ENCODE measurements at places on chromosomes 4 and X.

DNA sequence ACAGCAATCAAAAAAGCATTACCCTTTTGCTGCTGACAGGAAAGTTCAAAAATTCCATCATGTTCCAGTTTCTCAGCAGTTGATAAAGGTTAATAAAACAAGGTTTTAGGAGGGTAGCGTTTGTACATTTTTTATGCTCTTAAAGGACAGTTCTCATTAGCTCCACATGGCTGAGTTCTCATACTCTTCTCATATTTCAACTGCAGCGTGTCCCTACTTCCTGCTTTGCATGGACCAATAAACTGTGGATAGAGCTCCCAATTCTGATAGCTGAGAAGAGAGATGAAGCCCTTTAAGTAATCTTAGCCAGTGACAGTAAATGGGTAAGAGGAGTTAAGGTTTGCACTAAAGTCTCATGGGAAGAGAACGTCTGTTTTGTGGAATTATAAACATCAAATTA lies 53.5 kb downstream of the SPANXA2 start:
- no peaks in the 10 kb centered on the region for H3K4me1 ChIP-seq
- H3K27me3 ChIP-seq = no peaks in the 10 kb centered on the region
- H3K27ac ChIP-seq = no peak overlapping the region
- H3K4me3 ChIP-seq = no peak overlapping the region
- peak; percentile 49 for DNase-seq

DNA sequence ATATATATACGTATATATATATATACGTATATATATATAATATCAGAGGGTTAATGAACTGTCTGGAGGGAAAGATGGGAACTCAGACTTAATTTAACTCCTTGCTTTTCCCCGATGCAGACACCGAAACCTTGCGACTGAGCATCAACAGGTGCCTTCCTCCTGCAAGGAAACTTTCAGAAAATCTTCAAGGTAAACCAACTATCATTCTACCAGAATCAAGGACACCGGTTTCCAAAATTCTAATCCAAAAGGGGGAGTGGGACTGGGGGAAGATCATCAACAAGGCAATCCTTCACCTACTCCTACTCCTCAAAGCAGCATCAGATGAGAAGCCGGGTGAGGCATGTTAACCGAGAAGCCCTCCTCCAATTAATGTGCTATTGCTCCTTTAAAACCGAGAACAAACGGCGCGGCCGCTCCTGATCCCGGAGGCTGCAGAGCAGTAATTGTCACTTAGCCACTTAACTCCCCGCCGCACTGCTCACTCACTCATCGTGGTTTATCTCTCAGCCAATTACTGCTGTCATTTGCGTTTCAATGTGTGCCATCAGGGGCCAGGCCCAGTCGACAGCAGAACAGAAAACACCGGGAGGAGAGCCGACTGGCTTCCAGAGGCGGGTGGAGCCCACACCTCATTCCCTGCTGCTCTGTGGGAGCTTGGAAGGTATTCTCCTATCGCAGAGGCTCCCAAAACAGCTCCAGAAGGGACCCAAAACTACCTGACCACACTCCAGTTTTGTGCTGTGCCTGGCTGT lies 61.7 kb downstream of the MAML3 start:
- DNase-seq = peak; percentile 31
- peaks cover 20% of the 10 kb centered on the region for H3K4me1 ChIP-seq
- peak overlapping the region; percentile 17 for H3K4me3 ChIP-seq
- H3K27me3 ChIP-seq = no peaks in the 10 kb centered on the region
- H3K36me3 ChIP-seq = no peaks in the 10 kb centered on the region

DNA sequence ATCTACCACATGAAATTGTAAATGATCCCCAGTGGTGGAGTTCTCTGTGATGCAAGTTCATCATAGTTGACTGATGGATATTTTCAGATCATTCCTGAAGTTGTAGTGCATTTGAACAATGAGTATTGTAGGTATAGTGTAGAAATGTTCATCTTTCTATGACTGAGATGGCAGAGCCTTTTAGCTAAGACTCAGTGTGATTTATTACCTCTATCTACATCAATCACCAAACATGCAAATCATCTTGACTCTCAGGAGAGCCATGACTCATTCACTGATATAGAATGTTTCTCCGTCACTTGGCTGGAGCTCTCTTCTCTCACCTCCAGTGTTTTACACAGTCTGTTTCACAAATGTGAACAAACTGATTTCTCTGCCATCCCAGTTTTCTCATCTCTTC lies 392.6 kb downstream of the IL1RAPL1 start:
- no peak overlapping the region for H3K4me3 ChIP-seq
- H3K27me3 ChIP-seq = no peaks in the 10 kb centered on the region
- no peaks in the 10 kb centered on the region for H3K36me3 ChIP-seq
- no peak for DNase-seq

- H3K4me1 ChIP-seq = no peaks in the 10 kb centered on the region
- no peaks in the 10 kb centered on the region for H3K27me3 ChIP-seq
- H3K4me3 ChIP-seq = no peak overlapping the region
- no peak for DNase-seq
- H3K27ac ChIP-seq = no peak overlapping the region
These were observed 69.2 kb upstream of the PLS3 start for GRCh38 chrX:115491766-115492165.

- no peaks in the 10 kb centered on the region for H3K27me3 ChIP-seq
- DNase-seq = no peak
- H3K4me1 ChIP-seq = no peaks in the 10 kb centered on the region
- no peak overlapping the region for H3K4me3 ChIP-seq
These were observed 112.9 kb upstream of the TLL1 start for GRCh38 chr4:165760182-165760581.

DNA sequence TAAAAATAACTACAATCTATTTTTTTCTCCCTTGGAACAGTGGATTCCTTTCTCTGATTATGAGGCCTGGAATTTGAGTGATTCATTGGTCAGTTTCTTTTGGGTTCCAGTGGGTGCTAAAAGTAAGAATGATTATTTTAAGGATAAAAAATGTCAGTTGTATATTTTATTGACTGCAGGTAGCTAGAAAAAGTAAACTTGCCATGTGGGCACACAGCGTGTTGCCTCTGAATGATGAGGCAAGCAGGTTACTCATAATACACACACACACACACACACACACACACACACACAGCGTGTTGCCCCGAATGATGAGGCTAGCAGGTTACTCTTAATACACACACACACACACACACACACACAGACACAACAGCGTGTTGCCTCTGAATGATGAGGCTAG lies 13.8 kb downstream of the GALNT7 start:
- H3K36me3 ChIP-seq = no peaks in the 10 kb centered on the region
- DNase-seq = peak; percentile 75
- peaks cover 9% of the 10 kb centered on the region for H3K4me1 ChIP-seq
- H3K4me3 ChIP-seq = no peak overlapping the region
- H3K27me3 ChIP-seq = no peaks in the 10 kb centered on the region
